ENCODE measurements at places on chromosomes 16 and 17.
A peak's percentile ranks its signal among the peaks of the same experiment; 100 is the strongest.

DNA sequence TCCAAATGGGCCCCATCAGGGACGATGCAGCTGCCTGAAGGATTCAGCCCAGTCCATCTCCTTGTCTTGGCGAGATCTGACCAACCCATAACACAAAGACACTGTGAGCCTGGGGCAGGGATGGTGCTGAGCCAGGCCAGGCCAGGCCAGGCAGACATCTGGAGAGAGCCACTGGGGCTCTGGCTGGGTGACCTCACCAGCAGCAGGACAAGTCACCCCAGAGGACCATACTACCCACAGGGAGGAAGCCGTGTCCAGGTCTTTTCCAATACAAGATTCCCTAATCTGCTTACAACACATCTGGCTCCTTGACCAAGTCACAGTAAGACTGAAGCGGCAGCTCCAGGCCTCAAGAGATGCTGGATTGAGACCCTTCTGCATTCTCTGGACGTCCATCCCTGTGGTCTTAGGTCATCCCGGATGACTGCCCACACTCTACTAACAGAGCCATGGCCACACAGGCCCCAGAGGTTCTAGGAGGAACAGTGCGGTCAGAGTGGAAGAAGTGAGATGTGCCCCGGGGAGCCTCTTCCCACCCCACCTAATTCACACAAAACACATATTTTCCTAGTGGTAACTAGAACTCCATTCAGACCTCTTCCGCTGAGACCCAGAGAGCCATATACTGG is 81.8 kb upstream of the RCVRN start:
- DNase-seq: no peak

- peak; percentile 39 for DNase-seq
Measured at GRCh38 chr16:11668623-11669379, 546 bp downstream of the SNN start.

DNA sequence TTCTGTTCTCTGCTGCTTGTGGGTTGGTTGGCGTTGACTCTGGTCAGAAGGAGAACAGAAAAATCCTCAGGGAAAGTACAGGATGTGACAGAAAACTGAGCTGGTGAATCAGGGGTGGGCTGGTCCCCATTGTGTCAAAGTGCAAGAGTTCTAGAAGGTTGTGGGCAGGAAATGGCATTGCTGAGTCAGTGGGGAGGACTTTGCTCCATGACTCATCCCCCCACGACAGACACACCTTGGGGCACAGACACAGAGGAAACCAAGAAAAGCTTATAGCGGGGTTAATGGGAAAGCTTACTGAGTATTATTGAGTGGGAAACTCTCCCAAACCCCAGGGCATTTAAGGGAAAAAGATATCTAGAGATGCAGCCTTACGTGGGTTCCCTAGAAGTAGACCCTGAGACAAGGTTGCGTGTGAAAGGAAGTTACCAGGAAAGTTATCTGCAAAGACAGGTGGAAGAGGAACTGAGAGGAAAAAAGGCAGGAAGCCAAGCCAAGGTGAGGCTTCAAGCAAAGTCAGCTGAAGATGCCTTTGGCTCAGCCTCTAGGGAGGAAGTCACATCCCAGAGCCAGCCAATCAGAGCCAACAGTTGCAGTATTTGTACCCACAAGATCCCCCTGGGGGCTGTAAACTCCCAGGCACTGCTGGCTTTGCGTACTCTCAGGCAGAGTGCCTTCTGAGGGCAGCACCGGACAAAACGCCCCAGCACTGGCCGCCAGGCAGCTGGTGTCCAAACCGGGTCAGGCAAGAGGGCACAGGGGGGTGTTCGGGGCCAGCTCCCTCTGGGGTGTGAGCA is 86.4 kb downstream of the FOXL1 start:
- no peak for DNase-seq

GRCh38 chr17:41010441-41010840 is 1.5 kb upstream of the KRTAP3-1 start:
- no peak for DNase-seq

DNA sequence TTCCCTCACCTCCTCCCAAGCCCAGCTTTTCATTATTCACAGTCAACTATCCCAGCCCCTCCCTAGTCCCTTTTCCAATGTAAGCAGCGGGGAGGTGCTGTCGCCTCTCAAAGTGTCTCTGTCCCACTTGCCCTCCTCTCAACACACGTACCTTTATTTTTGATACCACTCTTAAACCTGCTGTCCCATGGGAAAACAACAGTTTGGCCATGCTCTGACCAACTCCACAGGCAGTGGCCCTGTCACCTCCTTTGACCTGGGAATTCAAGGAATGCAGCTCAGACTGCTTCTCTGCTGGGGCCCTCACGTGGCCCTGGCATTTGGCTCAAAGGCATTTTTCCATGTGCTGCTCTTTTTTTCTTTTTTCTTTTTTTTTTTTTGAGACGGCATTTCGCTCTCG is 4.2 kb downstream of the LYRM9 start:
- peak; percentile 28 for DNase-seq

GRCh38 chr17:66255527-66255971 is 26.3 kb upstream of the APOH start:
- no peak for DNase-seq
